ENCODE measurements at places on chromosomes 12 and 14.

GRCh38 chr14:70398280-70398679, 18.6 kb downstream of the SYNJ2BP start:
- DNase-seq, result no peak

- DNase-seq, result peak; percentile 88
Measured at GRCh38 chr14:21068521-21069387, 1.4 kb upstream of the ARHGEF40 start.

DNA sequence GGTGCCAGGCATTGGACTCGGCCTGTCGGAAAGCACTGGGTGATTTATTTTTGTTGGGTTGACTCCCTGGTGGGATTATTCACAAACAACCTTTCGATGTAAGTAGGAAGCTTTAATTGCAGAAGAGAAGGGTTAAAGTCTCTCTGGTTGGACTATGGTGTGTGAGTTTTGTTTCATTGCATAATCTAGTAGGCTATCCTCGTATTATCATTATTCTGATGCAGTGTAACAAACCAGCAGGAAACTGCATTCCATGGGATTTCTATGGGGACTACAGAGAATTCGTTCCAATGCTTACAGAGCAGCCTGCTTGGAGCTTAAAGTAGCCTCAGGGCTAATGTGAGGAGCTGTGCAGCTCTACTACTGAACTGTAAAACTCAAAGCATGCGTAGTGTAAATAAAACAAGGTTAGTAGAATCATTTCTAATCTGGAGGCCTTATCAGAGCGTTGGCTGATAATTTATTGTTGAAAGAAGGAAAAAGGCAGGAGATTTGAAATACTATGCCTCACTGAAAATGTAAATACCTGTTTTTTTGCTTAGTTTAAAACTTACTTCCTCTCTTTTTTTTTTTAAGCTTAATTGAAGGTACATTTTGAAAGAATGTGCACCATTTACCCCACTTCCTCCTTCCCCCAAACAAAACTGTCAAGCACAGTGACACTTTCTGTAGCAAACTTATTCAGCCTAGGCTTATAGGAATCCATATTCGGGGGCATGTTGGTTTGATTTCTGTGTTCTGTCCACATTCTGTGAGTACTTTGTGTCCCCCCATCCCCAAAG, 226.7 kb downstream of the NPAS3 start:
- peak; percentile 72 for DNase-seq

- no peak for DNase-seq
Measured at GRCh38 chr12:110932046-110932445, 11.7 kb upstream of the MYL2 start.

DNA sequence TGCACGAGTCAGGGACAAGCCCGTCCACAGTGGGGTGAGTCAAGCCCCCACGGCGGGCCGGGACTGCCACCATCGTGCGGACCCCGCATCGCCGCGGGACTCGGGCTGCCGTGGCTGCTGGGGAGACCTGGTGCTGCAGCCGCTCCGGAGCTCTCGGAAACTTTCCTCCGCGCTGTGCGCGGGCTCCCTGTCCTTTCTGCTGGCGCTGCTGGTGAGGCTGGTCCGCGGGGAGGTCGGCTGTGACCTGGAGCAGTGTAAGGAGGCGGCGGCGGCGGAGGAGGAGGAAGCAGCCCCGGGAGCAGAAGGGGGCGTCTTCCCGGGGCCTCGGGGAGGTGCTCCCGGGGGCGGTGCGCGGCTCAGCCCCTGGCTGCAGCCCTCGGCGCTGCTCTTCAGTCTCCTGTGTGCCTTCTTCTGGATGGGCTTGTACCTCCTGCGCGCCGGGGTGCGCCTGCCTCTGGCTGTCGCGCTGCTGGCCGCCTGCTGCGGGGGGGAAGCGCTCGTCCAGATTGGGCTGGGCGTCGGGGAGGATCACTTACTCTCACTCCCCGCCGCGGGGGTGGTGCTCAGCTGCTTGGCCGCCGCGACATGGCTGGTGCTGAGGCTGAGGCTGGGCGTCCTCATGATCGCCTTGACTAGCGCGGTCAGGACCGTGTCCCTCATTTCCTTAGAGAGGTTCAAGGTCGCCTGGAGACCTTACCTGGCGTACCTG, 1.1 kb downstream of the PDE3A start:
- DNase-seq, result peak; percentile 80

DNA sequence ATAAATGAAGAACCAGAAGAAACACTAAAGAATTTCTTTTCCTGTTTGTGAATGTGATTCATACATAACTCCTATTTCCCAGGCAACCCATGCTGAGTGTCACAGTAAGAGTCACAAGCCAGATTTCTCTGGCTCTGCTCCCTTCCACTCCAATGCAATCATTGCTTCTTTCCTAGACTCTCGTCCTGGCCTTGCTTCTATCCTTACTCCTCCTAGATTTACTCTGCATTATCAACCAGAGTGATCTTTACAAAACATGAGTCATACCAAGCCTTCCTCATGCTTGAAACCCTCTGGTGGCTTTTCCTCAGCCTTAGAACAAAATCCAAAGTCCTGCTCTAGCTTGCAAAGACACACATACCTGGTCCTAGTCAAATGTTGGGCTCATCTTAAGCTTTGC, 13.3 kb downstream of the IL22 start:
- DNase-seq, result peak; percentile 84

- DNase-seq, result no peak
Measured at GRCh38 chr12:68790081-68790951, 17.7 kb upstream of the MDM2 start.

GRCh38 chr12:14400599-14400998, 35.1 kb downstream of the ATF7IP start:
- DNase-seq, result no peak

- no peak for DNase-seq
Measured at GRCh38 chr14:97271451-97271960, 474.3 kb downstream of the VRK1 start.

GRCh38 chr14:45686771-45687170, 433.8 kb upstream of the MIS18BP1 start:
- DNase-seq, result no peak

DNA sequence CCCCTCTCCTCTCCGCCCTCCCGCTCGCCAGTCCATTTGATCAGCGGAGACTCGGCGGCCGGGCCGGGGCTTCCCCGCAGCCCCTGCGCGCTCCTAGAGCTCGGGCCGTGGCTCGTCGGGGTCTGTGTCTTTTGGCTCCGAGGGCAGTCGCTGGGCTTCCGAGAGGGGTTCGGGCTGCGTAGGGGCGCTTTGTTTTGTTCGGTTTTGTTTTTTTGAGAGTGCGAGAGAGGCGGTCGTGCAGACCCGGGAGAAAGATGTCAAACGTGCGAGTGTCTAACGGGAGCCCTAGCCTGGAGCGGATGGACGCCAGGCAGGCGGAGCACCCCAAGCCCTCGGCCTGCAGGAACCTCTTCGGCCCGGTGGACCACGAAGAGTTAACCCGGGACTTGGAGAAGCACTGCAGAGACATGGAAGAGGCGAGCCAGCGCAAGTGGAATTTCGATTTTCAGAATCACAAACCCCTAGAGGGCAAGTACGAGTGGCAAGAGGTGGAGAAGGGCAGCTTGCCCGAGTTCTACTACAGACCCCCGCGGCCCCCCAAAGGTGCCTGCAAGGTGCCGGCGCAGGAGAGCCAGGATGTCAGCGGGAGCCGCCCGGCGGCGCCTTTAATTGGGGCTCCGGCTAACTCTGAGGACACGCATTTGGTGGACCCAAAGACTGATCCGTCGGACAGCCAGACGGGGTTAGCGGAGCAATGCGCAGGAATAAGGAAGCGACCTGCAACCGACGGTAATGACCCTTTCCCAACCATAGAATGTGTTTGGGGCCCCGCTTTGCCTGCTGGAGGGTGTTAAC, 615 bp downstream of the CDKN1B start:
- DNase-seq, result peak; percentile 55

- no peak for DNase-seq
Measured at GRCh38 chr14:52333823-52334657, 19.9 kb downstream of the PTGER2 start.

- DNase-seq, result peak; percentile 48
Measured at GRCh38 chr14:91911474-91912032, 35.9 kb downstream of the FBLN5 start.

- no peak for DNase-seq
Measured at GRCh38 chr14:67766035-67766680, 50.2 kb downstream of the ZFYVE26 start.

DNA sequence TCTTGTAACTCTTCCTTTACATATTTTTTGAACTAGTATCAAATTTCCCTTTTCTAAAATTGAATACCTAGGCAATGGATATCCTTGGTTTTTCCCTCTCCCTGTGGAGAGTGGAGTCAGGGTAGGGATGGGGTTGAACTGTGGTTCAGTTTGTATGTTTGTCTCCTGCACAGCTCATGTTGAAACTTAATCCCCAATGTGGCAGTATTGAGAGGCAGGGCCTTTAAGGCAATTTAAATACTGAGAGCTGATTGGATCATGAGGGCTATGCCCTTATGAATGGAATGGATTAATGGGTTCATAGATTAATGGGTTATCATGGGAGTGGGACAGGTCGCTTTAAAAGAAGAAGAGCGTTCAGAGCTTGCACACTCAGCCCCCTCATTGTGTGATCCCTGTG, 127.2 kb upstream of the RGS6 start:
- DNase-seq, result no peak

- DNase-seq, result peak; percentile 48
Measured at GRCh38 chr12:104805186-104805585, 152.9 kb downstream of the SLC41A2 start.

GRCh38 chr12:5227708-5228373, 184.2 kb downstream of the KCNA5 start:
- no peak for DNase-seq

- no peak for DNase-seq
Measured at GRCh38 chr14:89615421-89615820, 198.4 kb upstream of the FOXN3 start.

DNA sequence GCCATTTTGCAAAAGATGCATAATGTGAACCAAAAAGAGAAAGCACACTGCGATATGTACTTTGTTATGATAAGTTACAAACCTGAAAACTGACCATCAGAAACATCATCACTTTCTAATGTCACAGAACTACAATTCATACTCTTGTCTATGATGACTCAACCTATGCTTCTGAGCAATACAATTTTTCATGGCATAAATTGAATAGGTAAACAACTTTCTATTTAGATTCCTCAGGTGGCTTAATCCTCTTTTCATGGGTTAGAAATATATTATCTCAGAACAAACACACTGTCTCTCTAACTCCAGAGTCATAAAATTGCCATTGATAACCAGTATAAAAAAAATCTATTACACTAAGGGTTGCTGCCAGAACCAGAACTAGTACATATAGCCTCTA, 1715.0 kb upstream of the FLRT2 start:
- DNase-seq, result no peak

DNA sequence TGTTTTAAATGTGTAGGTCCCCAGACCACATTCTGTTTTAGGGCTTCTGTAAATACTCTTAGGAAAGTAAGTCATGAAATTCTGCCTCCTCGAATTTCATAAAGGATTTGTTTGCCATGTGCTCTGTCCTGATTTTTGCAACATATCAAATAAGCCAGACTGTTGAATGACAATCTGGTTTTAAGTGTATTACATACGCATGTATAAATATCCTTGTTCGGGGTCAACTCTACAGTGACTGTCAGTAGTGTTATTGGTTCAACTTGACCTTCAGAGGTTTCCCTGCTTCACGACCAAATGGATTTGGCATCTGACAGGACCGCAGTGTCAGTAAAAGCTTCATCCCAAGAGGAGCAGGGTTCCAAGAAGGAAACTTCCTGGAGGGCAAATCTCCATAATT, 52.7 kb downstream of the PPM1A start:
- no peak for DNase-seq

- no peak for DNase-seq
Measured at GRCh38 chr12:20268771-20269170, 99.6 kb upstream of the PDE3A start.

- DNase-seq, result no peak
Measured at GRCh38 chr12:52311285-52311648, 9.9 kb downstream of the KRT83 start.

DNA sequence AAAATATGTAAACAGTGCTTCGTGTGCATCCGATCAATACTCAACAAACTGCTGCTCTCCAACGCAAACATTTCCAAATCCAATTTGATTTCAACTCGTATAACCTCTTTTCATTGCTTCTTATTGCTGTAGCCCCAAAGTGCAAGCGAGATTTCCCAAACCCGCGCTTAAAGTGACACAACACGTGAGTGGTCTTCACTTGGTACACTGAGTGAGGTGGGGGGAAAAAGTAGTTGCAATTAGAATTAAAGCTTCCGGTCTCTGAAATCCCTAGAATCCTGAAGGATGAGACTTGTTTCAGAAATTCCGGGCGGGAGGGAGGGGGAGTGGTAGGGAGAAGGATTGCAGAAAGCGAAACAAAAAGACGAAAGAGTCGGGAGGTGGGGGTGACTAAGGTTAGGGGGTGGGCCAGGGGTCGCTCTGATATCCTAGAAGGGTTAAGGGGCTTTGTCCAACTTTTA, 387.5 kb downstream of the BCAT1 start:
- DNase-seq, result peak; percentile 55

GRCh38 chr14:91496790-91497189, 13.3 kb downstream of the PPP4R3A start:
- no peak for DNase-seq

DNA sequence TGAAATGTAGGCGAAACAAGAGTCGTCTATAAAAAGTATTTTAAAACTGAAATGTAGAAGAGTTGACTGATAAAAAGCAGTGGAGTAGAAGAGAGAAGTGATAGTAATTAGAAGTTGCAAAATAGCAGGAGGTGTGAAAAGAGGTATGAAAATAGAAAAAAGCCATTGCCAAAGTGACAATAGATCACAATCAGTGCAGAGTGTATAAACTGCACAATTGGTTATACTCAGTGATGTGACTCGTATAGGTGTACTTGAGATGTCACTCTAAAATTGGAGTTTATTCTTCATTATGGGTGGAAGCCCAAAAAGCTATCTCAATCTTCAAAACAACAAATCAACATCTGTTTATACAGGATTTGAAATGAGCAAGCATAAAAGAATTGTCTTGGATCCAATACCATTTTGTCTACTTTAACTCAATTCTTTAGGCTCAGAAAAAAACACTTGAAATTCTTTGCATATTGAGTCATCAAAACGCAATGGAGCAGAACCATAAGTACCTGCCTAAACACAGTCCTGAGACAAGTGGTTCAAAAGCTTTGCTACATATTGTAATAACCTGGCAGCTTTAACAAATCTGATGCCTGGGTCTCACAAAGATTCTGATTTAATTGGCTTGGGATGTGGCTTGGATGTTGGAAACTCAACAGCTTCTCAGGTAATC, 8.8 kb downstream of the IKBIP start:
- peak; percentile 64 for DNase-seq

DNA sequence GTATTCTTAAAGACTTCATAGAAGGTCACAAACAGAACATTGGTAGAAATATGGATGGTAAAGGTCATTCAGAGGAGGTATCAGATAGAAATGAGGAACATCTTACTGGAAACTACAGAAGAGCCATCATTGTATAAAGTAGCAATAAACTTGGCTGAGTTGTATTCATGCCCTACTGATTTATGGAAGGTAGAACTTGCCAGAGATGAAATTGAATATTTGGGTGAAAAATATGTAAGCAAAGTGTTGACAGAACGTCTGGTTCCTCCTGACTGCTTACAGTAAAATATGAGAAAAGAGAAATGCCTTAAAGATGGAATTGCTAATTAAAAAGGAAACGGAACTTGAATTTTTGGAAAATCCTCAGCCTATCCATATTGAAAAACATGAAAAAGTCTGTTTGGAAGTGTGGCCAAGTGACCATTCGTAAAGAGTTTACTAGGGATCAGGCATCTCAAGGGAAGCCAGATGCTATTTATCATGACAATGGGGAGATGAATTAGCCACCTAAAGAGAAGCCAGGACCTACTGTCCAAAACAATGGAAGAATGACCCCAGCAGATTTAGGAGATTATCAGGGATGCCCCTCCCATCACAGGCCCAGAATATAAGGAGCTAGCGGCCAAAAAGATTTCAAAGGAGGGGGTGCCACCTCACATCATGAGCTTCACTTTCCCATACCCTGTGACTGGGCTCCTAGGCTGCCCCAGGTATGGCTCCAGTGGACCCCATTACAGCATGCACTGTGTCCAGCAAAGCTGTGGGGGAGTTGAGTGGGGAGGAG, 189.3 kb downstream of the ITPR2 start:
- no peak for DNase-seq

All from adipocyte (in vitro differentiated cells).